Fibroblast of villous mesenchyme (primary cell): ENCODE measurements at places on chromosomes 7 and 10.

GRCh38 chr10:101041252-101041761 lies 10.3 kb downstream of the SFXN3 start:
- DNase-seq: peak; percentile 91

DNA sequence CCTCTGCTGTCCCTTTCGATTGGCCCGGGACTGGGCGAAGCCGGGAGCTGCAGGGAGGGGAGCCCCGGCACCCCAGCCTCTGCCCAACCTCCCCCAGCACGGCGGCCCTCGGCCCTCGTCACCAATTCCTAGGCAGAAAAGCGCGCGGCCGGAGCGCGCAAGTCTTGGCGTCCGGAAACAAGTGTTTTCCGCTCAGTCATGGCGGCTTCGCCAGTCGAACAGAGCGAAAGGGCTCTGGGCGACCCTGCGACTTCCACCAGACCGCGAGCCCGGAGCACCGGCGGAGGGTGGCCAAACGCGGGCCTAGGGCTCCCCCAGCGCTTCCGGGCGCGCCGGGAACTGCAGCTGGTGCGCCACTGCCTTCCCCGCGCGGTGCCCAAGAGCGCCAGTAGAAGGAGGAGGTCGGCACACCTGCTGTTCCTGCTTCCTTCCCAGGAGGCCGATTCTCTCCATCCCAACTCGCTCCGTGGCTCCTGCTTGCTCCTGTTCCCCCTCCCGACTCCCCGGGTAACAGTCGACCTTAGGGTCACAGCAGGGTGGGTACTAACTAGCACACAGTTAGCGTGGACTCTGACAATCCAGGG lies 729.9 kb downstream of the ZWINT start:
- DNase-seq: peak; percentile 5

GRCh38 chr10:624605-625332 lies 64.7 kb downstream of the DIP2C start:
- peak; percentile 92 for DNase-seq

GRCh38 chr7:92432299-92432946 lies 14.9 kb upstream of the GATAD1 start:
- DNase-seq: no peak

- DNase-seq: no peak
These were observed 97.6 kb downstream of the SEM1 start for GRCh38 chr7:96612034-96612433.

- no peak for DNase-seq
These were observed 2.6 kb upstream of the ZNF853 start for GRCh38 chr7:6612819-6613218.

GRCh38 chr7:151110941-151111645 lies 24.8 kb downstream of the AGAP3 start:
- peak; percentile 74 for DNase-seq

- DNase-seq: no peak
These were observed 36.2 kb upstream of the DUSP5 start for GRCh38 chr10:110461530-110461929.

- peak; percentile 54 for DNase-seq
These were observed 182.5 kb downstream of the LRMDA start for GRCh38 chr10:75613685-75614504.

GRCh38 chr7:30938435-30939316 lies 25.1 kb upstream of the GHRHR start:
- DNase-seq: peak; percentile 72

- peak; percentile 66 for DNase-seq
These were observed 282.1 kb downstream of the KCND2 start for GRCh38 chr7:120554960-120555571.

- DNase-seq: no peak
These were observed 29.1 kb downstream of the TNRC18 start for GRCh38 chr7:5394264-5395105.

GRCh38 chr7:18469316-18469715 lies 26.2 kb upstream of the HDAC9 start:
- DNase-seq: no peak

DNA sequence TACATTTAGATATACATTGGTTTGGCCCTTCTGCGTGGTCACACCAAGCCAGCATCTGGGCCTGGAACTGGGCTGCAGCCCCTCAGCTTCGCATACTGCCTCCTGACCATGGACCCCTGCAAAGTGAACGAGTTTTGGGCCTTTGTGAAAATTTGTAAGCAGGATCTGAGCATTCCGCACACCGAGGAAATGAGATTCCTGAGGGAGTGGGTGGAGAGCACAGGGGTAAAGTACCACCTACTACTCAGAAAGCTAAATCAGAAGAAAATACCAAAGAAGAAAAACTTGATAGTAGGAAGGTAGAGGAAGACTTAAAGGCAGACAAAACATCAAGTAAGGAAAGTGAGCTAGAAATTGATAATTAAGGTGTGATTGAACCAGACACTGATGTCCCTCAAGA lies 22.5 kb upstream of the NT5C2 start:
- DNase-seq: no peak

DNA sequence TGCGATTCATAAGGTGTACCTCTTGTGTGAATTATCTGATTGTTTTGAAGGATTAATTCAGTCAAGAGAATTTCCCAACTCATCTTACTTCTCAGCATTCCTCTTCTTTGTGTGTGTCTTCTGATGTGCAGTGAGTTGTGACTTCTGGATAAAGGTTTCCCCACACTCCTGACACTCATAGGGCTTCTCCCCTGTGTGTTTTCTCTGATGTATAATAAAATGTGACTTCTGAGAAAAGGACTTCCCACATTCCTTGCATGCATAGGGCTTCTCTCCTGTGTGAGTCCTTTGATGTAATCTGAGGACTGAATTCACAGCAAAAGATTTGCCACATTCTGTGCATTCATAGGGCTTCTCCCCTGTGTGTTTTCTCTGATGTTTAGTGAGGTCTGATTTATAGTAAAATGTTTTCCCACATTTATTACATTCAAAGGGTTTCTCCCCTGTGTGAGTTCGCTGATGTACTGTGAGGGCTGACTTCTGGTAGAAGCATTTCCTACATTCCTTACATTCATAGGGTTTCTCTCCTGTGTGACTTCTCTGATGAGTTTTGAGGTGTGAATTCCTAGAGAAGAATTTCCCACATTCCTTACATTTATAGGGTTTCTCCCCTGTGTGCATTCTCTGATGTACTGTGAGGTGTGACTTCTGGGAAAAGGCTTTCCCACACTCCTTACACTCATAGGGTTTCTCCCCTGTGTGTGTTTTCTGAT lies 24.2 kb downstream of the ZNF25 start:
- no peak for DNase-seq

DNA sequence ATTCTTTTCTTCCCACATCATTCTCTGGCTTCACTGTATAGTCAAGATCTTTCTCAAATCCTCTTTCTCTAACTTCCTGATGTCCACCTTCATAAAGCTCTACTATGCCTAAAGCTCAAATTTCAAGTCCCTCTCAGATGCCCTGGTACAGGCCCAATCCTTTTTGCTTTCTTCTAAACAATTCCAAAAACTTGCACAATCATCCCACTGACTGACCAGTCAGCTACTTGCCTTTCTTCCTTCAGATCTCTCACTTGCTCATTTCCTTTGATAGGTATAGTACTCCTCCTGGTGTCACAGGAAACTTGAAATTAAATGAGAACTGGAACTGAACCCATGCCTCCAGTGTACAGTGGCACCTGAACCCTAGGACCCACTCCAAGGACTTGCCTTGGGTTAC lies 18.2 kb downstream of the SEC31B start:
- DNase-seq: no peak

DNA sequence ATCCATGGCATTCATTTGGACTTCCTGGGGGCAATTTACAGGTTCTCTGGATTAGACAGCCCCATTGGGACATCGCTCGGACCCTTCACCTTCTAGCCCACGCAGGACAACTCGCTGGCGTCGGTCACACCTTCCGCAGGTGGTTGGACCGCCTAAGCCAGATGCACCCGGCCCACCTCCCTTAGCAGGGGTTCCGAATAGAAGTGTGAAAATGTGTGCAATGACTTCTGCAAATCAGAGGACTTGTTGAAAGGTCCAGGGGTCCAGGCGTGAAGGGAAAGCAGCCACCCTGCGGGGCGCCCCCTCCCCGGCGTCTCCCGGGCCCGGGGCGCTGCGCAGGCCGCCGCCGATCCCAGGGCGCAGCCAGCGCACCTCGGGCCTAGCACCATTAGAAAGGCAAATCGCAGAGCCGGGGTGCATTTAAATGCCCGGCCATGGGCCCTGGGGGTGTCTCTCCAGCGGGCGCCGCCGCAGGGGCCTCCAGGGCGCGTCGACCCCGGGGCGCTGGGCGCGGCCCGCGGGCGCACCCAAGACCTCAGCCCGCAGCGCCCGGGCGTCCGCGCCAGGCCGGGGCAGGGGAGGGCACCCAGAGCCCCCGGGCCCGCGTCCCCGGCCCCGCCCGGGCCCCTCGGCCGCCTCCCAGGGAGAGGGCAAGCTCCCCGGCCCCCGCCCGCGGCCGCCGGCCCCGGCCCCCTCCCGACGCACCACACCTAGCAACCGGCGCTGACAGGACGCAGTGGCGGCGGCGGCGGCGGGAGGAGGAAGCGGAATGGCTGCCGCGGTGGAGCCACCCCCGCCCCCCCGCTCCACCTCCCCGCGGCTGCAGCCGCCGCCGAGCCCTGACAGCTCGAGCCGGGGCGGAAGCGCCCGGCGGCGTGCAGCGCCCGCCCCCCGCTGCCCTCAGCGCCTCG lies 1.2 kb downstream of the JAZF1 start:
- peak; percentile 59 for DNase-seq

GRCh38 chr7:105098863-105099515 lies 85.0 kb downstream of the KMT2E start:
- no peak for DNase-seq

- DNase-seq: no peak
These were observed 39.2 kb downstream of the CH25H start for GRCh38 chr10:89167915-89168314.

DNA sequence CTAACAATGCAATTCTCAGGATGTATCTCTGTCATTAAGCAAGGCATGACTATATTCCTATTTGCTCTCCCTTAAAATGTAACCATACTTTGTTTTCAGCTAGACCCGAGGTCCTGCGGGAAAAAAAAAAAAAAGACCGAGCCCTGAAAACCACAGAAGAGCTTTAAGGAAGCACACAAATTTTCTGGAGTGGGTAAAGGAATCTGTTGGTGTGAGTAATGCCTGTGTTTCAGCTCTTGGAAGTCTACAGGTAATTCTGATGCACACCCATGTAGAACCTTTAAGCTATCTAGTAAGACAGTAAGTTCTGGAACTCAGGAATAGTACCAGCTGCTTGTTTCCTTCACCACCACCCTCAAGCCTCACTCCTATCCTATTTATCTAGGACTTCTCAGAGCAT lies 351.1 kb downstream of the PARD3 start:
- no peak for DNase-seq

DNA sequence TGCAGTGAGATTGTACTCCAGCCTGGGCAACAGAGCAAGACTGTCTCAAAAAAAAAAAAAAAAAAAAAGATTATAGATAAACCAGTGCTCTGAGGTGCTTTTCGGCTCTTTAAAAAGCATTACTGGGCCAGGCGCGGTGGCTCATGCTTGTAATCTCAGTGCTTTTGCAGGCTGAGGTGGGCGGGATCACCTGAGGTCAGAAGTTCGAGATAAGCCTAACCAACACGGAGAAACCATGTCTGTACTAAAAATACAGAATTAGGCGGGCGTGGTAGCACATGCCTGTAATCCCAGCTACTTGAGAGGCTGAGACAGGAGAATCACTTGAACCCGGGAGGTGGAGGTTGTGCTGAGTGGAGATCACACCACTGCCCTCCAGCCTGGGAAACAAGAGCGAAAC lies 6.6 kb upstream of the HNRNPF start:
- DNase-seq: no peak
